Tibial nerve (tissue), 4 donors: ENCODE measurements at places on chromosomes 7 and 10.

GRCh38 chr10:30734901-30735300 lies 105.3 kb upstream of the LYZL2 start:
- H3K27ac ChIP-seq, result no peak overlapping the region
- no peaks in the 10 kb centered on the region for H3K4me1 ChIP-seq
- no peak overlapping the region for H3K4me3 ChIP-seq
- no peaks in the 10 kb centered on the region for H3K36me3 ChIP-seq
- H3K27me3 ChIP-seq, result no peaks in the 10 kb centered on the region

DNA sequence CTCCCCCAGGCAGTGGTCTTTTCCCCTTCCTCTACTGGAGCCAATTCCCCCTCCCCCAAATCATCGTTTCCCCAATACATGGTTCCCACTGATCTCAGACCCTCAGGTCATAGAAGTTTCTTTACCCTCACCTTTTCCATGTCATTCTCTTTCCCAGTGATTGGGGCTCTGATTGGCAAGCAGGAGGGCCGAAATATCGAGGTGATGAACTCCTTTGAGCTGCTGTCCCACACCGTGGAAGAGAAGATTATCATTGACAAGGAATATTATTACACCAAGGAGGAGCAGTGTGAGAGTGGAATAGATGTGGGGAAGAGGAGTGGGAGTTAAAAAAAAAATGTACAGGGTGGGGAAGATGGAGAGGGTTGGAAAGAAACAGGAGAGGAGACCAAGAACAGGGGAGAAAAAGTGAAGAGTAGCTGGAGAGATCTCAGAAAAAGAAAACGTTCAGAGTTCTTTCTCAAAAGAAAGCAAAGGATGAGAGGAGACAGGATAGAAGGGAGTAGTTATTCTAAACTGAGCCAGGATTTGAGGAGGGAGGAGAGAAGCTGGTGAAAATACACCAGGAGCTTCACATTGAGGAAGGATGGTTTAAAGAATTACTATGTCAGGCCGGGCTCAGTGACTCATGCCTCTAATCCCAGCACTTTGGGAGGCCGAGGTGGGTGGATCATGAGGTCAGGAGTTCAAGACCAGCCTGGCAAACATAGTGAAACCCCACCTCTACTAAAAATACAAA lies 858 bp downstream of the COPS6 start:
- no peaks in the 10 kb centered on the region for H3K27me3 ChIP-seq
- peaks cover 5% of the 10 kb centered on the region for H3K4me1 ChIP-seq
- H3K27ac ChIP-seq, result peak overlapping the region; percentile 84
- peaks cover 11% of the 10 kb centered on the region for H3K36me3 ChIP-seq

DNA sequence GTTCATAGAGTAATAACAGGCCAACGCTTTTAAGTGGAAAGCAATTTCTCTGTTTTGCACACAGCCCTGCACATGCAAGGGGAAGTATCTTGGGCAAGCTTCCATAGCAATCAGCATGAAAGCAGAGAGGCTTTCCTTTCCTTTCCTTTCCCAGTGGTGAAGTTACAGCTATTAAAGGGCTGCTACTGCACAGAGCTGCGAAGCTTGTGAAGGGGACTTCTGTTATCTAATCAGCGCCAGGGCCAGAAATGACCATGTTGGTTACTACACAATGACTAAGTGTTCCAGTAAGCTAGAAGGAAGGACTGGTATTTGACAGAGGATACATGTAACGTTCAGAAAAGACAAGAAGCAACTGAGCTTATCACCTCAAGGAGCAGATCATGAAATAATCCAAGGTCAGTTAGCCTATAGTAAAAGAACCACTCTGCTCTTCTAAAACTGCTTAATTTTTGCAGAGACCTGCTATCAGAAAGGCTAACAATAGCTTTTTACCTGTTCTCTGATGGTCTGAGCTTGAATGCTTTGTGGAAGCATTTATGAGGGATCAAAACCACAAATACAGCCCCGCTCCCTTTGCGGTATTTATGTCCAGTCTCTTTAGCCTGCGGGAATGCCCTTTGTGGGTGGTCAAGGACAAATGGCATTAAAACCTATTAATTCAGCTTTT lies 45.9 kb downstream of the SGMS1 start:
- H3K4me3 ChIP-seq, result no peak overlapping the region
- peaks cover 57% of the 10 kb centered on the region for H3K4me1 ChIP-seq
- H3K27me3 ChIP-seq, result no peaks in the 10 kb centered on the region
- no peaks in the 10 kb centered on the region for H3K36me3 ChIP-seq
- no peak overlapping the region for H3K27ac ChIP-seq

GRCh38 chr7:137652721-137653120 lies 194.1 kb downstream of the DGKI start:
- no peak for DNase-seq
- no peaks in the 10 kb centered on the region for H3K36me3 ChIP-seq
- H3K27ac ChIP-seq, result no peak overlapping the region
- peaks cover 9% of the 10 kb centered on the region for H3K4me1 ChIP-seq

DNA sequence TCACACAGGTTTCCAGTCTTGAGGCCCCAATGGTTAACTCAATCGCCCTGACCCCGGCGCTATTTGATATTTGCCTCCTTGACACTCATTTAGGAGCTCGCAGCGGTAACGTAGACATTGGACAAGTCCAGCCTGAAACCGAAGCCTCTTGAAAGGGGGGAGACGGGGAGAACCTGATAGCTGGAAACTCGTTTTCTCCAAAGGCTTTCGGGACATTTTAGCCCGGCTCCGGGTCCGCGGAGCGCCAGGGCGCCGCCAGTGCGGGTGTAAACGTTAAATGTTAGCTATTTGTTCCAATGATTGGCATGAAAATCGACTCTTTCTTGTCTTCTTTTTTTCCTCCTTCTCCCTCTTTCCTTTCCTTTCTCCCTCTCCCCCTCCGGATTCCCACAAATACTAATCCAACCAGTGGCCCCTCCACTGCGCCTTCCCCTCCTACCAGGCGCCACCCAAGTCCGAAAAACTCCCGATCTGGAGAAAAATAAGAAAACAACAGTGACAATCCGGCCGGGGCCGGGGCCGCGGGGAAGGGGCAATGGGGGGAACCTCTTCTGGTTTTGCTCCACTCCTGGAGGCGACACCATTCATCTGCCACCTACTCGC lies 17.2 kb upstream of the GATA3 start:
- peaks cover 7% of the 10 kb centered on the region for H3K27me3 ChIP-seq
- no peak overlapping the region for H3K4me3 ChIP-seq
- H3K27ac ChIP-seq, result no peak overlapping the region

- H3K36me3 ChIP-seq, result no peaks in the 10 kb centered on the region
- H3K4me3 ChIP-seq, result no peak overlapping the region
- H3K27ac ChIP-seq, result no peak overlapping the region
- no peaks in the 10 kb centered on the region for H3K27me3 ChIP-seq
- no peak for DNase-seq
Observed at GRCh38 chr7:109873296-109873695, 1217.6 kb upstream of the LRRN3 start.

DNA sequence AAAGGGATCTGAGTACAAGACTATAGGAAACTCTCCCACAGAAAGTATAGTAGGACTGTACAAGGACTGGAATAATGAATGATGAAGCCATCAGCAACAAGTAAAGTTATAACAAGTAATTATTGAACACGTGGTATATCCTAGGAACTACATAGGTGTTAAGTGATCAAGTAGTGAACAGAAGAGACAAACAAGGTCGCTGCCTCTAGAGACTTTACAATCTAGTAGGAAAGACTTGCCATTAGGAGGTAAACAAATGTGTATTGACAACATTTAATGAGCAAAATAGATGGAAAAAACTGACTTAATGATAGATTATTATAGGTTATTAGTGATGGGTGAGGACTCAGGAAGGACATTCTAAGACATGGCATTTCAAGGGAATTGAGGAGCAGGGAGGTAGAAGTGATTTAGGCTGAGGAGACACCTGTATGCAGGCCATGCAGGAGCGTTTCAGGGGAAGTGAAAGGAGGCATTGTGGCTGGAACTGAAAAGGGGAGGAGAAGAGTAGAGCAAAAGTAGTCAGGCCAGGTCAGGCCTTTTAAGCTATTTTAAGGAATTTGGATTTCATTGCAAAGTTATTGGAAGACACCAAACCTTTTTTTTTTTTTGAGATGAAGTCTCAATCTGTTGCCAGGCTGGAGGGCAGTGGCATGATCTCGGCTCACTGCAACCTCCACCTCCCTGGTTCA lies 8.5 kb upstream of the GLCCI1 start:
- no peak overlapping the region for H3K4me3 ChIP-seq
- H3K36me3 ChIP-seq, result no peaks in the 10 kb centered on the region
- no peak overlapping the region for H3K27ac ChIP-seq
- no peaks in the 10 kb centered on the region for H3K27me3 ChIP-seq
- DNase-seq, result no peak
- H3K4me1 ChIP-seq, result no peaks in the 10 kb centered on the region

- no peaks in the 10 kb centered on the region for H3K27me3 ChIP-seq
- H3K36me3 ChIP-seq, result no peaks in the 10 kb centered on the region
- H3K4me3 ChIP-seq, result peak overlapping the region; percentile 88
Observed at GRCh38 chr7:32892521-32893206, 1.1 kb upstream of the KBTBD2 start.

DNA sequence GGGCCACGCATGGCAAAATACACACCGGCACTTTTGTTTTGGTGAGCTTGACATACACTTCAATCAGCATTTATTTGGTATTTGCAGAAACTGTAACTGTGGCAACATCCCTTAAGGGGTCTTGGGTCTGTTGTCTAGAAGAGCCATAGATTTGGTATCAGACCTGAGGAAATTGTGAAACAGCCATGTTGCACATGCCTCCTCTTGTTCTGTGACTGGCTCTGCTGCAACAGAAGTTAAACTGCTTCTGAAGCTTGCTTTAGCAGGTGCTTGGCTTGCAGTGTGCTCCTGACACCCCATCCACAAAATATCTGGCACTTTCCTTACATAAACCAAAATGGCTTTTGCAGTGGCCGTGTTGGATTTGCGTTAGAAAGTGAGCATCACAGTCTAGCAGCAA lies 247.3 kb downstream of the GATA3 start:
- H3K27me3 ChIP-seq, result no peaks in the 10 kb centered on the region
- H3K27ac ChIP-seq, result no peak overlapping the region
- no peaks in the 10 kb centered on the region for H3K4me1 ChIP-seq

GRCh38 chr10:116041948-116042347 lies 231.1 kb downstream of the GFRA1 start:
- no peak overlapping the region for H3K27ac ChIP-seq
- no peaks in the 10 kb centered on the region for H3K4me1 ChIP-seq
- H3K4me3 ChIP-seq, result no peak overlapping the region

- H3K27me3 ChIP-seq, result no peaks in the 10 kb centered on the region
- DNase-seq, result no peak
- no peaks in the 10 kb centered on the region for H3K4me1 ChIP-seq
Observed at GRCh38 chr7:149369497-149369896, 91.4 kb downstream of the ZNF777 start.

DNA sequence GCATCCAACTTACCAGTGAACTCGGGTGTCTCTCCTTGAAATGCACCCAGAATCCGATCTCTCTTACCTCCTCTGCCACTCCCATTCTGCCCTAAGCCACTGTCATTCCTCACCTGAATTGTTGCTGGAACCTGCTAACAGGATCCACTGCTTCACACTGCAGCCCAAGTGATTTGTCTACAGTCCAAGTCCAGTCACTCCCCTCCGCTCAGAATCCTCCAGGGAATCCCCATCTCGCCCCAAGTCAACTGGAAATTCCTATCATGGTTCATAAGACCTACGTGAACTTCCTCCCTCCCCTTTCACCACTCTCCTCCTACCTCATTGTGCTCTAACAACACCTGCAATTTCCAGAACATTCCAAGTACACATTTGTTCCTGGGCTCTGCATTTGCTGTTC lies 91.3 kb downstream of the SCRN1 start:
- H3K4me3 ChIP-seq, result no peak overlapping the region
- H3K27me3 ChIP-seq, result no peaks in the 10 kb centered on the region
- no peaks in the 10 kb centered on the region for H3K4me1 ChIP-seq

- H3K4me3 ChIP-seq, result no peak overlapping the region
- H3K4me1 ChIP-seq, result no peaks in the 10 kb centered on the region
- H3K27ac ChIP-seq, result no peak overlapping the region
- H3K36me3 ChIP-seq, result no peaks in the 10 kb centered on the region
- no peak for DNase-seq
Observed at GRCh38 chr7:112873831-112874553, 83.8 kb upstream of the TMEM168 start.

DNA sequence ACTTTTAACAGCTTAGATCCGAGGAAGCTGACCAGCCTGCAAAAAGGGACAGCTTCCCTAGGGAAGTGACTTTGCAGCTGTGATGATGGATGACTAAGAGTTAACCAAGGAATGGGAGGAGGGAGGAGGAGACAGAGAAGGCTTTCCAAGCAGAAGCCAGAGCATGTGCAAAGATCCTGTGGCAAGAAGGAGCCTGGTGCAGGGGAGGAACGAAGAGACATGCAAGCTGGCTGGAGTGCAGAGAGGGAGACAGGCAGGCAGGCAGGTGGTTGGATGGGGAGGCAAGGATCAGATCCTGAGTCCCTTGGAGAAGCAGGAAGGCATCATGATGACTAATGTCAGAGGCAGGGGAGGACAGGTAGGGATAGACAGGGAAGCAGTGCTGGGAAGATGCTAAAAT lies 148.8 kb downstream of the PFKFB3 start:
- peaks cover 17% of the 10 kb centered on the region for H3K4me1 ChIP-seq
- DNase-seq, result no peak
- H3K27me3 ChIP-seq, result no peaks in the 10 kb centered on the region
- H3K27ac ChIP-seq, result no peak overlapping the region
- H3K36me3 ChIP-seq, result no peaks in the 10 kb centered on the region
- no peak overlapping the region for H3K4me3 ChIP-seq

- H3K4me1 ChIP-seq, result no peaks in the 10 kb centered on the region
- no peak overlapping the region for H3K4me3 ChIP-seq
- no peak overlapping the region for H3K27ac ChIP-seq
- H3K36me3 ChIP-seq, result no peaks in the 10 kb centered on the region
- no peak for DNase-seq
Observed at GRCh38 chr7:34756691-34757090, 98.7 kb downstream of the NPSR1 start.

GRCh38 chr10:69093933-69094332 lies 6.0 kb downstream of the SRGN start:
- no peaks in the 10 kb centered on the region for H3K36me3 ChIP-seq
- H3K4me3 ChIP-seq, result no peak overlapping the region
- no peak overlapping the region for H3K27ac ChIP-seq
- no peaks in the 10 kb centered on the region for H3K27me3 ChIP-seq
- no peaks in the 10 kb centered on the region for H3K4me1 ChIP-seq
- DNase-seq, result no peak

GRCh38 chr10:1309617-1310270 lies 253.6 kb downstream of the WDR37 start:
- no peaks in the 10 kb centered on the region for H3K4me1 ChIP-seq
- DNase-seq, result no peak
- no peaks in the 10 kb centered on the region for H3K36me3 ChIP-seq
- H3K27ac ChIP-seq, result no peak overlapping the region
- no peaks in the 10 kb centered on the region for H3K27me3 ChIP-seq

GRCh38 chr7:150937848-150938561 lies 40.1 kb downstream of the KCNH2 start:
- no peak overlapping the region for H3K27ac ChIP-seq
- DNase-seq, result no peak
- no peaks in the 10 kb centered on the region for H3K36me3 ChIP-seq
- no peaks in the 10 kb centered on the region for H3K4me1 ChIP-seq
- H3K27me3 ChIP-seq, result no peaks in the 10 kb centered on the region
